Stimulated activated CD4-positive, alpha-beta T cell treated with anti-CD3 and anti-CD28 coated beads, Interleukin-12 subunit alpha, Interleukin-12 subunit beta, amount 100 ng/mL, for 24 hours (primary cell): ENCODE measurements at places on chromosomes 12 and 14.

GRCh38 chr14:21921453-21921852 lies 247.8 kb upstream of the OR4E1 start:
- DNase-seq: no peak

- DNase-seq: no peak
These were observed 5.6 kb upstream of the ST8SIA1 start for GRCh38 chr12:22340143-22340542.

DNA sequence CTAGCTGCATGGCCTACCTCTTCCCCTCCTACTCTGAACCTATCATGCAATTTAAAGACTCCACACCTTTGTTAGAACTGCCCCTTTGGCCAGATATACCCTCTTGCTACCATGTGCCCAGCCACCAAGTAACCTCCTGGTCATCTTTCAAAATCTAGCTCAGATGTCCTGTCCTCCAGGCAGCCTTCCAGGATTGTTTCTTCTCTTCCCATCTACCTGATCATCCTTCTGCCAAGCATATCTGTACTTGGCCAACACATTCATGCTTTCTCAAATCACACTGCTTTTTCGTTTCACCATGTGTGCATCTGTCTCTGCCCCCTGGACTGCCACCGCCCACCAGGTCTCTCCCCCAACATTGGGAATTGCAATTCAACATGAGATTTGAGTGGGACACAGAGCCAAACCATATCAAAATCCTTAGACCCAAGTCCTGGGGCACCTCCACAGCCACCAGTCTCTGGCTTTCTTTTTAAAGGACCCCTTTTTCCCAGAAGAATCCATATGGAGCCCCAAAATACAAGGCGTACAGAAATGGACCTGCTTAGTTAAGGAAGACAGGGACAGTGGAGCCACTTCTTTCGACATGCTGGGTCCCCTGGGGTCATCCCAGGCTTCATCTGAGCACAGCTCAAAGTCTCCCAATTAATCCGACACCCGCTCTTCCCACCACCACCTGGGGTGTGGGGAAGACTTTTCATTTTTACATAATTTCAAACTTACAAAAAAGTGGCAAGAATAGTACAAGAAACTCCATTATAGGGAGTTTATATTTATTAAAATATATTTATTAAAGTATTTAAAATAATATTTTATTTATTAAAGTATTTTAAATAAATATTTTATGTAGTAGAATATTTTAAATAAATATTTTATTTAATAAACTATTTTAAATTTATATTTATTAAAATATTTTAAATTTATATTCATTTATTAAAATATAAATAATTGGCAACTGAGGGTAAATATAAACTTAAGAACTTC lies 7.9 kb upstream of the CMKLR1 start:
- DNase-seq: no peak

GRCh38 chr12:40825156-40825555 lies 132.9 kb downstream of the CNTN1 start:
- DNase-seq: no peak

DNA sequence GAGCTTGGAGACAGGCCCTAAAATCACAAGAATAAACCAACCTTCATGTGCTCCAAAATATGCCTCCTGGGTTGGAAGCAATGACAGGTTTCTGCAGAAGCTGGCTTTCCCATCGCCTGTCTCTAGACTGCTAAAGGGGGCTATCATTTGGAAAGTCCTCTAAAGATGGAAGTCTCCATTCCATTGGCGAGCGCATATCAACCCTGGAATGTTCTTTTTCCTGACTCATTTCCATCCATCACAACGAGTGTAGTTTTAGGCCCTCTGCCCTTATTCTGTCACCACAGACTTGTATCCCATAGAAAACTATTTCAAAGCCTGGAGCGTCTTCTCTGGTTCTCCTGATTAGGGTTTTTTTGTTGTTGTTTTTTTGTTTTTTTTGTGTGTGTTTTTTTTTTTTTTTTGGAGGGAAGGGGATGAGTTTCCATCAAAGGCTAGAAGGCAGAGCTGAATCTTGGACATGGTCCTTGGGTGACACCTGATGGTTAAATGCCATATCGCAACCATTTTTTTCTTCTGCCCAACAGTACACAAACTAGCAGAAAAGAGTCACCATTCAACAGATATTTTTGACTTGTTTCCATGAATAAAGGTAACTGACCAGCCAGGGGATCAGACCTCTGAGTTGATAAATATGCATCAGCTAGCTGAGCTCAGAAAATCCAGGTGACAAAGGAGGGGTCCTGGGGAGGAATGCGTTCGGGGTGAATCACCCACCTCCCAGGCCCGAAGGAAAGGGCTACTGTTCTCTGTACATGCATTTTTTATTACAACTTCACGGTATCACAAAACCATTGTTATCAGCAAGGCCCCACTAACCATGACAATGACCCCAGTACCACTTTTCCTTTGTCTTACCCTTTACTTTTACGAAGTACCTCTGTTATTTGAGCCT lies 40.5 kb downstream of the KCNA5 start:
- no peak for DNase-seq

DNA sequence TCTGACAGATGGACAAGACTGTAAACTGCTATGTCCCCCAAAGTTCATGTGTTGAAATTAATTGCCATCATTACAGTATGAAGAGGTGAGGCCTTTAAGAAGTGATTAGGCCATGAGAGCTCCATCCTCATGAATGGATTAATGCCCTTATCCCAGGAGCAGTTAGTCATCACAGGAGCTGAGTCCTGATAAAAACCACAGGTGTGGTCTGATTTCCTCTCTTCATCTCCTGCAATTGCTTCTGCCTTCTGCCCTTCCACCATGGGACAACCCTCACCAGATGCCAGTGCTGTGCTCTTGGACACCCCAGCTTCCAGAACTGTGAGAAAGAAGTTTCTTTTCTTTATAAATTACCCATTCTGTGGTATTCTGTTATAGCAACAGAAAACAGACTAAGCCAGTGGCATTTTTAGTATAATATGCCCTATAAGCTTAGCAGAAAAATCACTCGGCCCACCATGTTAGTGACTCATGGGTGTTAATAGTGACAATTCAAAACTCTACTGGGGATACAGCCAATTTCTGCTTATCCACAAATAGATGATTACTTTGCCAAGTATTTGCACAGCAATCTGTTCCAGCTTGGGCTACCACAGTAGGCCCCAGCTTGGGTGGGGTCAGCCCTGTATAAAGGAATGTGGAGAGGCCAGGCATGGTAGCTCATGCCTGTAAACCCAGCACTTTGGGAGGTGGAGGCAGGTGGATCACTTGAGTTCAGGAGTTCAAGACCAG lies 129.0 kb upstream of the BCL2L14 start:
- DNase-seq: no peak

DNA sequence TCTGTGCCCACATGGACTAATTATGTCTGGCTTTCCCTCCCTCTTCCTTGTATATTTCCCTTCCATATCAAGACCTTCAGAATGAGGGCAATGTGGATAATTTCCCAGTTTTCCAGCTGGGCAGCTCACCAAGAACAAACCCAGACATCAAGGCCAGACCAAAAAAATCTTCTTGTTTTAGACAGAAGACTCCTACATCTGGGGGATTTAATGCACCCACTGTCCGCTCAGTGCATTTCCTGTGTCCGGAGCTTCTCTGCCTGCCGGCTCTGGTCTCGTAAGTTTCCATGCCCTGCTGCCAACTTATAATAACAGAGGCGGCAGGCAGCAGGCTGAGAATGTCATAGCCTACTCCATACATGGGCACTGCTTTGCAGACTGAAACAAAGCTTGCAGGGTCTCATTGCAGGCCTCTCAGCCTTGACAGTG lies 207.2 kb upstream of the BCL2L14 start:
- no peak for DNase-seq

- no peak for DNase-seq
These were observed 138.0 kb upstream of the CPNE8 start for GRCh38 chr12:39043424-39043822.

- DNase-seq: no peak
These were observed 57.3 kb downstream of the GALNT16 start for GRCh38 chr14:69317102-69317755.

DNA sequence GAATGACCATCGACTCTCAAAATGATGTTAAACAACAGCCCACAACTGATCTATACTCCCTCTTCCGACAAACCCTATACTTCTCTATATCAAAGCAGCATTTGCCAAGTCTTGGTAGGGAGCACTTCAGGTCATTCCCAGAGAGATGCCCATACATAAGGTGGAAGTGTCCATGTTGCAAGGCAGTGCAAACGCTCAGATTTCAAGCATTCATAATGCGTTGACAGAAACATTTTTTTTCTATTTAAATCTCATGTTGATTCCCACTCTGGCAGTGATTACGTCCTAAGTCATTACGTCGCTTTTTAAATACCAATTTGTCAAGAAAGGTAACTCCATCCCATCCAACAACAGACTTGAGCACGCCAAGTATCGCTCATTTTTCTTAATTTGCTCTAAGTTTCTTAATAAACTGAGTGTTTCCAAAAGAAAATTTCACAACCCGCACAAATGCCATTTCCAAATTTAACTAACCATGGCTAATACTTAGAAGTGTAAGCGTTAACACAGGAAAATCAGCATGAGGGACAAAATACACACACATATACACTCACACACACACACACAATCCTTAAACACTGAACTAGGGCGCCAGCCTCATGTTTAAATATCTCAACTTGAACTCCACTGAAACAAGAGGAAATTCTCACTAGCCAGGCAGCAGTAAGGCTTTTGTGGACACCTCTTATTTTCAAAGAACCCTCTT lies 1.1 kb downstream of the GXYLT1 start:
- DNase-seq: no peak

GRCh38 chr14:72054911-72055310 lies 122.7 kb downstream of the RGS6 start:
- DNase-seq: no peak

GRCh38 chr12:56801661-56802622 lies 38.8 kb downstream of the HSD17B6 start:
- DNase-seq: no peak

- DNase-seq: no peak
These were observed 4.2 kb upstream of the LRR1 start for GRCh38 chr14:49594347-49595091.

GRCh38 chr12:68359674-68360073 lies 27.5 kb upstream of the MDM1 start:
- DNase-seq: no peak

DNA sequence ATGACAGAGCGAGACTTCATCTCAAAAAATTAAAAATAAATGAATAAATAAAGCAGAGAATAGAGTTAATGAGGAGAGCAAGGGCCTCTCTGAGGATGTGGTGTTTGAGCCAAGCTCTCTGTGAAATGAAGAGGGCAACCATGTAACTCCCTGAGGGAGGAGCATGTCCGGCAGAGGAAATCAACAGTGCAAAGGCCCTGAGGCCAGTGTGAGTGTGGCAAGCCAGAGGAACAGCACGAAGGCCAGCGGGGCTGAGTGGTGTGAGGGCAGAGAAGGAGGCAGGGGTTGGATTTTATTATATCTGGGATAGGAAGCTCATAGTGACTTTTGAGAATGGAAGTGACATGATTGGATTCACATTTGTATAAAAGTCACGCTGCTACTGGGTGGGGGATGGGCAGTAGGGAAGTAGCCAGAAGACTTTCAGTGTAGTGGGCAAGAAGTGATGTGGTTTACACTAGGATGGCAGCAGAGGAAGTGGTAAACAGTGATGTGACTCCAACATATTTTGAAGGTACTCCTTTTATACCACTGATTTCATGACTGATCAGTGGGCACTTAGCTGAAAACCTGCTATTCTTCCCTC lies 10.3 kb upstream of the LRP1-AS start:
- DNase-seq: no peak

DNA sequence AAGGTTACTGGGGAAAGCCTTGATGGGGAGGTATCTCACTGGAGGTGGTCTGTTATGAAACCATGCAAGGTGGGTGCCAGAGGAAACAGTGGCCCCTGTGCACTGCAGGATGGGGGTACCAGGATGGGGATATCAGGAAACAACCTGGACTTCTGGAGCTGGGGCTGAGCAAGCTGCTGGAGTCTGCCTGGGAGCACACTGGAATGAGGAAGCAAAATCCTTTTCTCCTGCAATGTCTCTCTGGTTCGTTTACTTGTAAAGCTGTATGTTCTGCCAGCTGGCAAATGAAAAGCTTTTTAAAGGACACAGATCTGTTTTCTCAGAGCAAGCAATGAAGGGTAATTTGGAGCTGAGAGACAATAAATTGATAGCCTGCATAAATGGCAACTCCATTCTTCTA lies 23.2 kb upstream of the SERPINA1 start:
- DNase-seq: no peak

GRCh38 chr14:75486318-75486717 lies 36.0 kb upstream of the BATF start:
- DNase-seq: no peak

DNA sequence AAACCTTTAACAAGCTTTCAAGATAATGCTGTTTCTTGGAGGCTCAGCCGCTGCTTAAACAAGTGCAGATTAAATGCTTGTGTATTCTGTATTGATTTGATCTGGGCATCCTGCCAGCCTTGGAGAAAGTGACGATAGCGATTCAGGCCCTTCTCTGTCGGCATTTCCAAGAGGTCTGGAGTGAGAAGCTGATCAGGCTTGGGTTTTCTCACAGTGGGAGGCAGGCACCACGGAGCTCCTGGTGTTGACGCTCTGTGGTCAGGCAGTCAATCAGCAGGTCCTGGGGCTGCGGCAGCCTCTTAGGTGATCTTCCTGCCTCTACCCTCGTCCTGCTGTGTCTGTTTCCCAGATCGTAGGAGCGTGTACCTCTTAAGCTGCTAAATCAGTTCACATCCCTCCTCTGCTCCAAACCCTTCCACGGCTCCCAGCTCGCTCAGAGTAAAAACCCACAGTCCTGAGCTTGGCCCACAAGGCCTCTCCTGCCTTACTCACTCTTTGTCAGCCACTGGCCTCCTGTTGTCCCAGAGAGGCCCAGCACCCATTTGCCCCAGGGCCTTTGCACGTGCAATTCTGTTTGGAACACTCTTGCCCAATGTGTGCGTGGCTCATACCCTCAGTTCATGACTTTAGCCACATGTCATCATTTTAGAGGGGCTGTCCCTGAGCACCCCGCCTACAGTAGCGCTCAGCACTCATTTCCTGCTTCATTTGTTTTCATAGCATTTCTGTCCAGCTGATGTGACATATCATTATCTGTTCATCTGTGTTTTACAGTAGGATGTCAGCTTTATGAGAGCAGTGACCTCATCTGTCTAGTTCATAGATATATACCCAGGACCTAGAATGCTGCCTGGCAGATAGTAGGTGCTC lies 155.4 kb downstream of the AACS start:
- no peak for DNase-seq

DNA sequence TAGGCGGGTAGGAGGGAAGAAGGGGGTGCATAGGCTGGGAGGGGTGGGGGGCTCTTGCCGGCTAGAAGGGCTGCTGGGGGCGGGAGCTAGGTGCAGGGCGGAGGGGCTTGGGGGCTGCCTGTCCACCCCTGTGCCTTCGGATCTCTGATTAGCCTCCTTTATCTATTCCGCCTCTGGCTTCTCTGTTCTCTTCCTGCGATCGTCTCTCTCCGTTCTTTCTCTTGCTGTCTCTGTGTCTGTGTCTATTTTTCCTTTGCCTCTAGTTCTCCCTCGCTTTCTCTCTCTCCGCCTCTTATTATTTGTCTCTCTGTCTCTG lies 166.7 kb upstream of the LHX5 start:
- no peak for DNase-seq
